ENCODE measurements at places on chromosomes 3 and 15. TPM values are rescaled to one million over a fixed set of nuclear protein-coding genes. Genes with fewer than 3 reads are reported as not detected.
A peak's percentile ranks its signal among the peaks of the same experiment; 100 is the strongest.

The SCAMP5 gene
- 24.3 TPM for total RNA-seq

- peak; percentile 90 for DNase-seq
Measured at GRCh38 chr15:23035964-23036566, 3.3 kb downstream of the TUBGCP5 start.

DNA sequence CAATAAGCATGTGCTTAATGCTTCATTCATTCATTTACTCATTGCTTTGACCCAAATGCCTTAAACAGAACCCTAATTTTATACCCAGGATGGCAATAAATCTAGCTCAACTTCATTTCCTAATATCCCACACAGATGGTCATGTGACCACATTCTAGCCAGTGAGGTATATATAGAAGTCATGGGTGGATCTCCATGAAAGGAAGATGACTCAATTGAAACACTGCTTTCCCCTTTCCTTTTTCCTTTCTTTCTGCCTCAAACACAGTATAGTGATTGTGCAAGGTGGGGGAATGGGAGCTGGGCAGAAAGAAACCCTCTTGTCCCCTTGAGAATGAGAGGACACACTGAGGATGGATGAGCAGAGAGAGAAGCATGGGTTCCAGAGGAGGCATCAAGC lies 183.5 kb upstream of the PRICKLE2 start:
- no peak for DNase-seq

DNA sequence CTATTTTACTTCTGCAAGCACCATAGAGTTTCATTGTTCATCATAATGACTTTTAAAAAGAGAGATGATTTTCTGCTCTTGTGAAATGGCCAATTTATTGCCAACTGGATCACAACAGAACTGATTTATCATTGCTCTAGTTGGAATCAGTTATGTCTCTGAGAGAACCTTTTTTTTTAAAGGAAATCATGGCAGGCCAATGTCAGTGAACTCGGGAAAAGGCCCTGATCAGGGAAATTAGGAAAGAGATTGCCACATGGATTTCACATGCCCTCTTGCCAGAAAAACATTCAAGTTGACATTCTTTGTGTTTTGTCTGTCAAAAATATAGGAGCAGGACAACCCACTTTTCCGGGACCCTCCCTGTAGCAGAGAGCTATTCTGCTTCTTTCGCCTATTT lies 12.6 kb upstream of the SLC25A26 start:
- DNase-seq = no peak

The LTK gene
- total RNA-seq = 0.59 TPM

- no peak for DNase-seq
Measured at GRCh38 chr3:109718850-109719249, 381.5 kb upstream of the DPPA4 start.

- no peak for DNase-seq
Measured at GRCh38 chr3:185225523-185225922, 28.3 kb downstream of the EHHADH start.

The SNTN gene
- total RNA-seq = not detected

DNA sequence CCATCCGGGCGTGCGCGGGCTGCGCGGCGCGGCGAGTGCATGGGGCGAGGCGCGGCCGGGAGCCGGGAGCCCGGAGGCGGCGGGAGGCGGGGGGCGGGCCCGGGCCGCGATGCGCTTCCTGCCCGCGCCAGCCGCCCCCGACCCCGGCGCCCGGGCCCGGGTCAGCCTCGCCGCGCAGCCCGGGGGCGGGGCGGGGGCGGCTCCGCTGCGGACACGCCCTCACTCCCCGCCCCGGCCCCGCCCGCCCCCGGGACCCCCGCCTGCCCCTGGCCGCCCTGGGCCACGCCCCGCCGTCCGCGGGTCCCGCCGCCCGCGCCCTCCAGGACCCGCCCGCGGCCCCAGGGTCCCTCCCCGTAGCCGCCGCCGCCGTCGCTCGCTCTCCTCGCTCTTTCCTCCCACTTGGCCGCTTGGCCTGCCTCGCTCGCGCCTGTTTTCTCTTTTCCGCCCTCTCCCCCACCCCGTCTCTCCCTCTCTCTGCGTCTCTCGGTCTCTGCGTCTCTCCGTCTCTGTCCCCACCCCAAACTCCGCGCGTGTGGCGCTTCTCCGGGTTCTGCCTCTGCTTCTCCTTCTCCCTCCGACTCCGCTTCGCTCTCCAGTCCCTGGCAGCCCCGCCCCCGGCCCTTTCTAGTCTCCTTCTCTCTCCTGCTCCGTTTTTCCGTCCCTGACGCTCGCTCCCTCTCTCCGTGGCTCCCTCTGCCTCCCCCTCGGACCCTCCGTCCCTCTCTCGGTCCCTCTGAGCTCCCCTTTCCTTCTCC lies at the start of gene PLXND1:
Gene PLXND1, minus strand, starts transcription at position 41 of the 755 bp plus-strand sequence. Its CDS starts 37 bp downstream, at position 4.
- DNase-seq = peak; percentile 91

DNA sequence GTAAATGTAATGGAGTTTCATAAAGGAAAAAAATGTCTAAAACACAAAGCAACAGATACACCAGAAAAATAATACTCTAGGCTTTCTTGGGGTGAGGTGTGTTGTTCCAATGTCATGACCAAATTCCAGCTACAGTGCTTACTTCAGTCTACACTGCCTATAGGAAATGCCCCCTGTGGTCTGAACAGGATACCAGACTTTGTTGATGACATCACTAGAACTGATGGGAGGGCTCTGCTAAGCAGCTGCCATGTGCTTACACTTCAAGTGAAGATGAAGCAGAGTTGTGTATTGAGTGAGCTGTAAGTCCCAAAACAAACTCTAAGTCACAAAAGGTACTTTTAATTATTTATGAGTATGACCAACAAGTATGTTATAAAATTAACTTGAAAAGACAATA lies 456.1 kb upstream of the IL12A start:
- no peak for DNase-seq

DNA sequence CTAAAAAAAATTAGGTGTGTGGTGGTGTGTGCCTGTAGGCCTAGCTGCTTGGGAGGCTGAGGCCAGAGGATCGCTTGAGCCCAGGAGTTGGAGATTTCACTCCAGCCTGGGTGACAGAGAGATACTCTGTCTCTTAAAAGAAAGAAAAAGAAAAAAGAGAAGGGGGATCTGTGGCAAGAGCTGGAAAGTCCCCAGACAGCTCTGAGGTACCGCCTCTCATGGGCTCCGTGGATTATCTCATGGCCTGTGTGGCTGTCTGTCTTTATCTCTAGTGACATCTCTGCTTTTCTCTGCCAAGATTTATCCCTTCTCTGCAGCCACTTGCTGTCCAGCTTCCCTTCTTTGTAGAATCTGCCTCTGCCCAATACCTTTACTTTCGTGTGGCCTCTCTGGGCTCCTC lies 5.7 kb downstream of the EXOSC7 start:
- DNase-seq = no peak

The CCRL2 gene
- not detected for total RNA-seq

The INSYN1 gene
- total RNA-seq = 0.99 TPM

The PXYLP1 gene
- total RNA-seq = 53.6 TPM

GRCh38 chr3:141091426-141091825 lies 40.3 kb downstream of the SPSB4 start:
- no peak for DNase-seq

- no peak for DNase-seq
Measured at GRCh38 chr3:52134761-52135160, 19.5 kb downstream of the POC1A start.

All from endodermal cell (in vitro differentiated cells).